ENCODE measurements at places on chromosomes 1 and 21.

DNA sequence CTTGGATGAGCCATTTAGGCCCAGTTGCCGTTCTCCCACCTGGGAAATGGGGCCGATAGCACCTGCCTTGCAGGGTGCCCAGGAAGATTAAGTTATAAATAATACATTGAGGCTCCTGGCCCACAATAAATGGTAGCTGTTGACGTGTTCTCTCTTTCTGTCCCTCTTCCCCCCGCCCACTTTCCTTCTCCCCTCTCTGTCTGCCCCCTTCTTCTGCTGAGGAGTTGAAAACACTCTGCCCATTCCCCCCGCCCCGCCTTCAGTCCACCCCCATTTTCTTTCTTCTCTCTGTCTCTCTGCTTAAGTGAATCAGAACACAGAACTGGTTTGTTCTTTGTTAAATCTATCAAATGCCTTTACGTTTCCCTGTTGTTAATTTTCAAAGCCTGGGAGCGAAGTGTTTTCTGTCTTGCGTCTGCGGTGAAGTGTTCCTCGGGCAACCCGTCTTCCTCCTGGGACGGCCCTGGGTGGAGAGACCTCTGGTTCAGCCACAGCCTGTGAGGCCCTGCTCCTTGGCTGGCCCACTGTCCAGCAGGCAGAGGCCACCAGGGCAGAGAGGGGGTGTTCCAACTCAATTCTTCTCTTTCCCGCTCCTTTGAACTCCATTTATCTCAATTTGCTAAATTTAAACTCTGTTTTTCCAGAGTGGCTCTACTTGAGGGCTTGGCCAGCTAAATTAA lies 29.3 kb upstream of the SELENON start:
- no peak for DNase-seq

- no peak for DNase-seq
Measured at GRCh38 chr1:18320051-18320450, 160.7 kb upstream of the KLHDC7A start.

DNA sequence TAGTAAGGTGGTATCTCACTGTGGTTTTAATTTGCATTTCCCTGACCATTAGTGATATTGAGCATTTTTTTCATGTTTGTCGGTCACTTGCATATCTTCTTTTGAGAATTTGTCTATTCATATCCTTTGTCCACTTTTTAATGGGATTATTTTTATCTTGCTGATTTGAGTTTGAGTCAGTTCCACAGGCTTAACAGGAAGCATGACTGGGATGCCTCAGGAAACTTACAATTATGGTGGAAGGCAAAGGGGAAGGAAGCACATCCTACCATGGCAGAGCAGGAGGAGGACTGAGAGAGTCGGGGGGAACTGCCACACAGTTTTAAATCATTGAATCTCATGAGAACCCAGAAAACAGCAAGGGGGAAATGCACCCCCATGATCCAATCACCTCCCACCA lies 51.1 kb downstream of the ODF2L start:
- DNase-seq = no peak

GRCh38 chr1:155650231-155650757 lies 38.3 kb downstream of the YY1AP1 start:
- DNase-seq = no peak
